Naive thymus-derived CD8-positive, alpha-beta T cell (primary cell): ENCODE measurements at places on chromosomes 16 and 17. TPM values are rescaled to one million over a fixed set of nuclear protein-coding genes. Genes with fewer than 3 reads are reported as not detected.

DNA sequence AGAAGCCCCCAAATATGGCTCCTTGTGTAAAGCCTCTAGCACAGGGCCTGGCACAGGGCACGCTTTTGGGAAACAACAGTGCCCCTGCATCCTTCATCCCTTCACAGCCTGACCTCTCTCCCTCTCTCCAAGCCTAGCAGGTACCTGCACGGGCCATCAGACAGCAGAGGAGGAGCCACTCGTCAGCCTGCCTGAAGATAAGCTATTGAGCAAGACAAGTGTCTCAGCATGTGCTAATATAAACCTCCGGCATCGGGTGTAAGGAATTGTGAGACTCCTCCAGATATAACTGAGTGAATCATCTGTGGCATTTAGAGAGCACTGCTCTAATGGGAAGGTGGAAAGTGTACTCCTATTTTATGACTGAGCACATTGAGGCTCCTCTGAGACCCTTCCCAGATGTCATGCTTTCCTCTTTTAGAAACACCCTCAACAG lies 38.3 kb downstream of the TBX4 start:
- no peak for DNase-seq

- no peak for DNase-seq
These were observed 599.6 kb downstream of the TMEM114 start for GRCh38 chr16:7990626-7991260.

ACACA gene
- polyA plus RNA-seq = 9.0 TPM

SNAI3 gene
- polyA plus RNA-seq = 6.1 TPM

- no peak for DNase-seq
These were observed 29.6 kb upstream of the ABCA9 start for GRCh38 chr17:69090365-69090764.

DNA sequence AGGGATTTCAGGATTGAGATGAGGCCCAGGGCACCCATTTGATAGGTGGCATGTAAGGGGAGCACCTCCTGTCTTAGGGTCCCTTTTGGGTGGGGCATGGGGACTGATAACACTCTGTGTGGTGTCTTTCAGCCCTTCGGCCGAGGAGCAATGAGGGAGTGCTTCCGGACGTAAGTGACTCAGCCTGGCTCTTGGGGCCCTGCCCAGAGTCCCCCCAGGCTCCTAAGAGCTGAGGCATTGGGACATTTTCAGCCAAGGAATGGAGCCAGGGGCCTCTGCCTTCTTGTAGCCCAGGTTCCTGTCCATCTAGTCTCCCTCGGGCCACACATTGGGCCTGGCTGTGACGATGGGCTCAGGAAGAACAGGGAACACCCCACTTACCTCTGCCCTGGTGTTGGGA lies 44.4 kb downstream of the EEF2K start:
- DNase-seq = no peak

- DNase-seq = no peak
These were observed 93.0 kb downstream of the UTP18 start for GRCh38 chr17:51353296-51353695.

- DNase-seq = no peak
These were observed 28.5 kb upstream of the ERN1 start for GRCh38 chr17:64158406-64158805.

GRCh38 chr17:36816907-36817288 lies 120.4 kb upstream of the LHX1 start:
- DNase-seq = no peak

GRCh38 chr16:28161626-28162025 lies 50.1 kb downstream of the XPO6 start:
- no peak for DNase-seq

DCXR gene
- 127 TPM for polyA plus RNA-seq

WSCD1 gene
- not detected for polyA plus RNA-seq

NATD1 gene
- polyA plus RNA-seq = 0.99 TPM

DNA sequence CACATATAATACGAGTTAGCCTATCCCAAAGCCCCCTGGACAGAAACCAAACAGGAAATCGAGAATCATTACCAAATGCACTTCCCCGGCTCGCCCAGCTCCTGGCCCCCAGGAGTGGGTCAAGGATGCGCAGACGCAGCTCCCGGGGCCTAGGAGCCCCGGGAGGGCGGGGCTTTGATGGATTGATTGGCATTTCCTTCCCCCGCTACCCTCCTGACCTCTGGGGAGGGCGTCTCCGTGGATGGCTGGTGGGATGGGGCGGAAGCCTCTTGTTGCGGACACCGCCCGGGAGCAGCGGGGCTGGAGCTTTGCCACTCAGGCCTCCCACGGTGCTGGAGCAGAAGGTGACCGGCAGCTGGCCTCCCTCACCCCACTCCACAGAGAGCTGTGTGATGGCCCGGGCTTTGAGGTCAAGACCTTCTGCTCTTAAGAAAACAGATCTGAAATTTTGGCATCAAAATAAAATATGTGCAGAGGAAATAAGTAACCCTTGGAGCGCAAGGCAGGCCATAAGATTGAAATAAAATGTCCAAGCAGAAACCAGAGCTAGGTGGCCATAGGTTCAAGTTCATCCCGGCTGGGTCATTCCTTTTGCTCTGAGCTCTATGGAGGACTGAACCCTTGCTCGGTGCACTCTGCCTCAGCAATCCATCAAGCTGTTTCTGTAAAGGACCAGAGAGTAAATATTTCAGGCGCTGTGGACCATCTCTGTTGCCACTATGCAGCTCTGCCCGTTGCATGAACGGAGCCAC lies 262.3 kb downstream of the SOX9 start:
- DNase-seq = no peak

GRCh38 chr17:47802341-47803022 lies 19.1 kb downstream of the OSBPL7 start:
- peak; percentile 54 for DNase-seq

DNA sequence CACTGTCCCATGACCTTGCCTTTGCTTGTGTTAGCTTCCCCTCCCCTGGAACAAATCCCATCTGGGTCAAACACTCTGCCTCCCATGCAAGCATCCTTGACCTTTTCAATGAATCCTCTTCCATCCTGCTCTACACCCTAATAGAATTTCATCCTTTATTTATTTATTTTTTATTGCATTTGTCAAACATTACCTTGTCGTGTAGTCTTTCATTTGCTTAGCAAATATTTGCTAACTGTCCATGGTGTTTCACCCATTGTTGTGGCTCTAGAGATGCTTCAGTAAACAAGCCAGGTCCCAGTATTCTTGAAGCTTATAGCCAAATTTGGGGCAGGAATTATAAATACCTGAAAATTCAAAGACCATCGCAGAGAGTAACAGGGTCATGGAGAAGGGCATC lies 51.0 kb upstream of the MRTFB start:
- DNase-seq = no peak

APOBR gene
- polyA plus RNA-seq = 0.76 TPM

- DNase-seq = no peak
These were observed 175.3 kb downstream of the UTP18 start for GRCh38 chr17:51435641-51436091.

GFOD2 gene
- polyA plus RNA-seq = 6.5 TPM

PRM1 gene
- polyA plus RNA-seq = not detected

SNX11 gene
- 28.3 TPM for polyA plus RNA-seq

- DNase-seq = peak; percentile 57
These were observed 107.6 kb downstream of the SPECC1 start for GRCh38 chr17:20116683-20117309.

DNA sequence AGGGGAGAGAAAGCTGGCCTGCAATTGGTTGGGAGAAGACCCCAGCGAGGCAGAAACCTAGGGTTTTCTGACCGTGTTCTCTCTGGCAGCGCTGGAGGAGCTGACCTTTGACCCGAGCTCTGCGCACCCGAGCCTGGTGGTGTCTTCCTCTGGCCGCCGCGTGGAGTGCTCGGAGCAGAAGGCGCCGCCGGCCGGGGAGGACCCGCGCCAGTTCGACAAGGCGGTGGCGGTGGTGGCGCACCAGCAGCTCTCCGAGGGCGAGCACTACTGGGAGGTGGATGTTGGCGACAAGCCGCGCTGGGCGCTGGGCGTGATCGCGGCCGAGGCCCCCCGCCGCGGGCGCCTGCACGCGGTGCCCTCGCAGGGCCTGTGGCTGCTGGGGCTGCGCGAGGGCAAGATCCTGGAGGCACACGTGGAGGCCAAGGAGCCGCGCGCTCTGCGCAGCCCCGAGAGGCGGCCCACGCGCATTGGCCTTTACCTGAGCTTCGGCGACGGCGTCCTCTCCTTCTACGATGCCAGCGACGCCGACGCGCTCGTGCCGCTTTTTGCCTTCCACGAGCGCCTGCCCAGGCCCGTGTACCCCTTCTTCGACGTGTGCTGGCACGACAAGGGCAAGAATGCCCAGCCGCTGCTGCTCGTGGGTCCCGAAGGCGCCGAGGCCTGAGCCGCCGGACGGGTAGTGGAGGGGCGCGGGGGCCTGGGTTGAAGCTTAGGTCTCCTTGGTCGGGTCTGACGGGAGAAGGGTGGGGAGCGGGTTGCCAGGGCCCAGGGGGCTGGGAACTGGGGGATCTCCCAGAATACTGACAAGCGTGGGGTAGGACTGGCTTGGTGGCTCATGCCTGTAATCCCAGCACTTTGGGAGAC lies 7.4 kb upstream of the PYDC1 start:
- DNase-seq = no peak

DNA sequence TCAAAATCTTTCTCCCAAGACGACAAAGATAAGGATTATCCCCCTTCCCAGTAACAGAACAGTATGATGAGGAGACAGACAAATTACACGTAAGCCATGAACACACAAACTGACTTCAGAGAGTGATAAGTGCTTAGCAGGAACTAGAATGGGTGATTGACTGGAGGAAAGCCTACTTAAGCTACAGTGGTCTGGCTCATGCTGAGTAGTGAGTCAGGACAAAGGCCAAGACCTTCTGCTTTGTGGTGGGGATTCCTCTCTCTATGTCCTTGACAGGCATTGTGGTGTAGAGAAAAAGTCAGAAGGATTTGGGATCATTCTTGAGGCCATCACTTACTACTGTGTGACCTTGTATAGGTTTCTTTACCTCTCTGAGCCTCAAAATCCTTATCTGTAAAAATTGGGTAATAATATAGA lies 381.9 kb upstream of the CCL2 start:
- DNase-seq = no peak

GRCh38 chr17:62616993-62617893 lies 10.2 kb upstream of the MRC2 start:
- DNase-seq = no peak

EMC8 gene
- polyA plus RNA-seq = 27.2 TPM

SOX9 gene
- polyA plus RNA-seq = not detected

- no peak for DNase-seq
These were observed 46.9 kb downstream of the RMI2 start for GRCh38 chr16:11392041-11392581.

DNA sequence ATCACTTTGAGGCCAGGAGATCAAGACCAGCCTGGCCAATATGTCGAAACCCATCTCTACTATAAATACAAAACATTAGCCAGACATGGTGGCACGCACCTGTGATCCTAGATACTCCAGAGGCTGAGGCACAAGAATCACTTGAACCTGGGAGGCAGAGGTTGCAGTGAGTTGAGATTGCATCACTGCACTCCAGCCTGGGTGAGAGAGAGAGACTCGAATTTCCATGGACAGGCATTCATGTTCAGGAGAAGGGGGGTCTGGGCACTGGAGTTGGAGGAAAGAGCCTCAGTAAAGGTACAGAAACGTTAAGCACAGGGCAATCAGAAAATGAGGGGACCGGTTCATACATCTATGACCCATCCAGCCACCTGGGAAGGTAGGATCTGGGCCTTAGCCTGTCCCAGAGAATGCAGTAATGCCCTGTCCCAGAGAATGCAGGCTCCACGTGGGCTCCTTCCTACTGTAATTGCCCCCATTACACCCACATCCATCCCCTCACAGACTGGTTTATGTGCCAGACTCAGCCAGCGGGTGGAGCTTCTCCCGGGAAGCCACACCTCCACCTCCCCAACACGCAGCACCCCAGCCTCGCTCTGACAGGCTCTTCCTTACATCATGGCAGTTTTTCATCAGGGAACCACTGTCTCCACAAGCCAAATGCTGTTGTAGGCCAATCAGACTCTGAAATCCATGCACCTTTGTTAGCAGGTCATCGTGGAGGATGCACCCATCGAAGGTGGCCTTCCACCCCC lies 21.6 kb upstream of the ARL4D start:
- DNase-seq = no peak

GRCh38 chr17:82856361-82856760 lies 16.5 kb upstream of the ZNF750 start:
- no peak for DNase-seq

- DNase-seq = no peak
These were observed 303.7 kb upstream of the PMFBP1 start for GRCh38 chr16:72475688-72476087.

DNA sequence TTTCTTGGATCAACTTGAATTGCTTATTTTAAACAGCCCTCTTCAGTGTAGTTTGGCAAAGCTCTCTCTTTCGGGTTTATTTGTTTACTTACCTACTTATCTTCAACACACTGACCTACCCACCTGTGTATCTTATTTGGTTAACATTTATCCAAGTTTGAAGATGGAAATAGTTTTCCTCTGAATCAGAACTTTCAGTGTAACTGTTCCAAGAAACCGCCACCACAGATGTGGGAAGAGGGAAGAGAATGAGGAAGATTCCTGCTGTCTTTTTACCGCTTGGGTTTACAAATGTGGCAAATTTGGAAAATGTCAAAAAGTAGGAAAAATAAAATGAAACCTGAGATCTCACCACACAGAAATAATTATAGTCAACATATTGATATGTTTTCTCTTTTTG lies 115.8 kb downstream of the MSI2 start:
- DNase-seq = no peak

DNA sequence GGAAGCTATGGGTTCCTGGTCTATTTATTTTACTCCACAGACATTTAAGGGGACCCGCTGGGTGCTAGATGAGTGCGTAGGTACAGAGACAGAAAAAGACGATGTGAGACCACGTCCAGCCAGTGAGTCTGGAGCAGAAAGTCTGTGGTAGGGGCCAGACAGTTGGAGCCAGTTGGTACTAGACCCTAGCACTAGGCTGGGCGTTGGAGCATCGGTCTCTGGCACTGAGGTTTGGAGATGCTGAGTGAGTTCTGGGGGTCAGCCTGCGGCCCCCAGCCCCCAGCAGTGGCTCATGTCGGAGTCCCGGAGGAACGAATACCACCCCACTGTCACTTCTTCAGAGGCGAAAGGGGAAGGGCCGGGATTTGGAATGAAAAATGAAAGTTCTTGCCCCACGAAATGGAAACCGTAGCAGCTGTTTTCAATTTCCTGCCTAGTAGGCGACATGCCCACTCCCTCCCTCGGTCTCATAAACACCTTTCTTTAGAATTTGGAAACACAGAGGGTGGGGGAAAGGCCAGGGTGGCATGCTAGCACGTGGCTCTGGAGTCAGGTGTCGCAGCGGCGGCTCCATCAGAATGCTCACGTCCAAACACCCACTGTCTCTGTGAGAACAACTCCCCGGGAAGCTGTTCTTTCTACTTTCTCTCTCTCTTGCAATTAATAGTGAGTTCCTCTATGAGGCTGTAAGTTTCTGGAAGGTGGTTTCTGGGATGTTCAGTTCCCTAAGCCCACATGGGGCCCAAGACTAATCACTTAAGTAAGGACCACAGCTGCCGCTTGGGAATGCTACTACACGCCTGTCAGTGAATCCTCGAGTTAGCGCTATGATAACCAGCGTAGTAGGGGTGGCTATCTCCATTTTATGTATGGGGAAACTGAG lies 96.8 kb downstream of the IRF8 start:
- no peak for DNase-seq

DNA sequence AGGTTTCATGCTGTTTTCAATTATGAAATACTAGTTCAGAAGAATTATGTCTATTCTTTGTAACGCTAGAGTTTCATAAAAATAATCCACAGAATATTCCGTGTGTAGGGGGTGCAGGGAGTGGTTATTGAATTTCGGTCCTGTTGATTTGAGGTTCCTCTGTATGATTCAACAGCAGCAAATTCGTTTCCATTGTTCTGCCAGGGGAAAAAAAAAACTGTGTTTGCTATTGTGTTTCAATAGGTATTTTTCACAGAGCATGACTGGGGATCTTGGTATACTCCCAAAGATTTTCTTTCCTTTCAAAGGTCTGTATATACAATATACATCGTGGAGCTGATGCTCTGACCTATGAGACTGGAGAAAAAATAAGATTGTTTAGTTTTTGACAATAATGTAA lies 15.8 kb downstream of the SHISA9 start:
- DNase-seq = no peak
